ENCODE measurements at places on chromosomes 1 and 21. TPM values are rescaled to one million over a fixed set of nuclear protein-coding genes. Genes with fewer than 3 reads are reported as not detected.
A peak's percentile ranks its signal among the peaks of the same experiment; 100 is the strongest.

DNA sequence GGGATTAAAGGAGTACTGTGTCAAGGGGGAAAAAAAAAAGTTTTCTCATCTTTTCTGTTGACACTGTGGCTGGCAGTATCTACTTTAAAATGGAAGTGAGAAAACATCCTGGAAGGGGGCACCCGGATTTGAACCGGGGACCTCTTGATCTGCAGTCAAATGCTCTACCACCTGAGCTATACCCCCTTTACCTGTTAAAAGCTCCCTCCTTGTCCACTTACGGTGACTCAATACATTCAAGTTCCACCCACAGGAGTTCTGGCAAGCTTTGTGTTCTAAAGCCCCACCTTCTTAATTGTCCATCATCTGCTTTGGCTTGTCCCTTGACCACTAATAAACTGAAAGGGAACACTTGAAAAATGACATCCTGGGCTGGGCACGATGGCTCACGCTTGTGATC lies 68.2 kb downstream of the FNBP1L start:
- peaks cover 6% of the 10 kb centered on the region for H3K4me1 ChIP-seq
- no peak overlapping the region for H3K27ac ChIP-seq
- no peak overlapping the region for H3K4me3 ChIP-seq
- no peaks in the 10 kb centered on the region for H3K27me3 ChIP-seq

- H3K36me3 ChIP-seq: no peaks in the 10 kb centered on the region
- peaks cover 32% of the 10 kb centered on the region for H3K27me3 ChIP-seq
- H3K4me3 ChIP-seq: peak overlapping the region; percentile 73
- no peak overlapping the region for H3K27ac ChIP-seq
- DNase-seq: no peak
These were observed 175.1 kb downstream of the CAMTA1 start for GRCh38 chr1:6960291-6960811.

- H3K4me1 ChIP-seq: no peaks in the 10 kb centered on the region
- H3K27me3 ChIP-seq: no peaks in the 10 kb centered on the region
- no peak overlapping the region for H3K4me3 ChIP-seq
- no peak overlapping the region for H3K27ac ChIP-seq
These were observed 83.4 kb downstream of the ATF6 start for GRCh38 chr1:161849518-161849917.

DNA sequence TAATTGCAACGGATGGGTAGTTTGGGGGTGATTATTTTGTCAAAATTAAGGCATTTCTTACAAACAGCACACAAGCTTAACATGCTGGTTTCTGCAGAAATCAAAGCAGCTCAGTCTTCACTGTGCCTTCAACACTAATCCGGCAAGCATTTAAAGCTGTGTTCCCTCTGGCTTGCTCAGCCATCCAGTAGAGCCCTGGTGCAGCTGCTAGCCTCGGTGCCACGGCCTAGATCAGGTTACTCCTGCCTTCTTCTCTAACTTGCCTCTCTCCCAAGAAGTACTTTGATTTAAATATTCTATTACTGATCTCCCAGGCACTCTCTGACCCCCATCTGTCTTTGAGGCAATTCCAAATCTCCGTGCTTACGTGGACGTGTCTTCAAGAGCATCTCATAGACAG lies 85.6 kb downstream of the GREM2 start:
- no peak for DNase-seq
- H3K27ac ChIP-seq: peak overlapping the region; percentile 8
- peaks cover 31% of the 10 kb centered on the region for H3K4me1 ChIP-seq

DNA sequence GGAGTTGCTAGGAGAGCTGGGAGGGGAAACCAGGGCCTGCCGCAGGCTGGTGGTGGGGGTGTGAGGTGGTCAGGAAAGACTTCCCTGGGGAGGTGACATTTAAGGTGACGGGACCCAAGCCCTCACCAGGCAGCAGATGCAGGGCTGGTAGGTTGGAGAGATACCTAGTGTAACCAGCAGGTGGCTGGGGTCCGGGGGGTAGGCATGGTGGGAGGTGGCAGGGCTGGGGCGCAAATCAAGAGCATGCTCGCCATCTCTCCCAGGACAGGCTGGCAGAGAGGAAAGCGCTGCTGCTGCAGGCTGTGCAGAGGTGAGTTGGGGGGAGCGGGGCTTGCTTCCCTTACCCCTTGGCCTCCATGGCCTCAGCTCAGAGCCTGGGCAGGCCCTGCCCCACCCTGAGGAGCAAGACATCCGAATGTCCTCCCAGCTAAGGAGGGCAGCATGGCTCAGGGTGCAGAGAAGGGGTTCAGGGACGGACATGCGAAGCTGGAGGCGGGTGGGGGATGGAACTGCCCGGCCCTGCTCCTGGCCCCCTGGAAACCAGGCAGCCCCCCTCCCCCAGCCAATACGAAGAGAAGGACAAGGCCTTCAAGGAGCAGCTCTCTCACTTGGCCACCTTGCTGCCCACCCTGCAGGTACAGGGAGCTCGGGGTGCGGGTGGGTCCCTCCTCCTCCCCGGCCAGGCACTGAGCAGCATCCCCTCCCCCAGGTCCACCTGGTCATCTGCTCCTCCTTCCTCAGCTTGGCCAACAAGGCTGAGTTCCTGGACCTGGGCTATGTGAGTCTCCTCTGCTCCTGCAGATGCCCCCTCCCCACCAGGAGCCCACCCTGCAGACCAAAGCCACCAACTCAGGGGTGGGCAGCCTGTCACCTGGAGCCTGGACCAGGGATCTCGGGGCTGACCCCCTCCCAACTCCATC lies 4.0 kb downstream of the RNF207 start:
- DNase-seq: no peak
- H3K4me3 ChIP-seq: peak overlapping the region; percentile 65
- peaks cover 3% of the 10 kb centered on the region for H3K27me3 ChIP-seq
- no peaks in the 10 kb centered on the region for H3K4me1 ChIP-seq

DNA sequence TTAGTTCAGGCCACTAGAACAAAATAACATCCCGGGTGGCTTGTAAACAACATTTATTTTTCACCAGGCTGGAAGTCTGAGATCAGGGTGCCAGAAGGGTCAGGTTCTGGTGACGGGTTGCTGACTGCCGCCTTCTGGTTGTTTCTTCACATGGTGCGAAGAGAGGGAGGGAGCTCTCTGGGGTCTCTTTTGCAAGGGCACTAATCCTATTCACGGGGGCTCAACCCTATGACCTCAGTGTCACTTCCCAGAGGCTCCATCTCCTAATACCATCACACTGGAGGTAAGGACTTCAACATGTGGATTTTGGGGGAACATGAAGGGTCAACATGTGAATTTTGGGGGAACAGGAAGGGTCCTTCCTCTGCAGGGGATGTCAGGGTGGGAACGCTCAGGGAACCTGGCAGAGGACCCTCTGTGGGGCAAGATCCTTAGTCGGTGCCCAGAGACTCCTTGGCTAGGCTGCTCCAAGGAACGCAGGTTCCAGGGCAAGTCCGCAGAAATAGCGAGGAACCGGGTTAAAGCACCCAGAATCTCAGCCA lies 8.7 kb upstream of the C2CD2 start:
- no peaks in the 10 kb centered on the region for H3K27me3 ChIP-seq
- no peak overlapping the region for H3K27ac ChIP-seq
- H3K36me3 ChIP-seq: no peaks in the 10 kb centered on the region

DNA sequence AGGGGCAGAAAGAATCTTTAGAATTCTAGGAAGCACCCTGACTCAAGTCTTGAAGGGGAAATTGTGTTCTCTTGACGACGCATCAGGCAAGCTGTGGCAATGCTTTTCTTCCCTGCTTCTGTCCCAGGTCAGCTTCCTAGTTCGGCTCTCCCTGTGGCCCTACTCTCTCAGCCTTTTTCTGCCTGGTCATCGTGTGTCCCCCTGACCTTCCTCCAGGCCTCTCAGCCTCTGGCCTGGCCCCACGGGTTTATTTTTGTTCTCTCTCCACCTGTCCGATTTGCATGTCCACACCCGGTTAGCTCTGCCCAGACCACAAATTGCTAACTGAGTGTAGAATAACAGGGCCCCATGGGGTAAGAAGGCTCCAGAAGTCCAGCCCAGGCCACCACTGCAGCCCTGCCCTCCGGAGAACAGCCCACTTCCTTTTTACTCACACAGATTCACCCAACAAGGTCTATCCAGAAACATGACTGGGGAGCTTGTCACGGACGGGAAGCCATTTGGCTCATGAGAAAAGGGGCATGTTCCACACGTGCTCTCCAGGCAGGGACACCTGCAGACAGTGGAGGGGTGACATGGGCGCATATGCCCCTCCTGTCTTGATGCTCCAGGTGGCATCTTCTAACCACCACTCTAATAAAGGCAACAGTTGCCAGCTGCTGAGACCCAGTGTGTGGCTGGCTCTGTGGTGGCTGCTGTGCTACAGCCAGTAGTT lies 9.8 kb downstream of the KCNN3 start:
- no peak overlapping the region for H3K27ac ChIP-seq
- H3K4me3 ChIP-seq: no peak overlapping the region
- no peak for DNase-seq
- peaks cover 22% of the 10 kb centered on the region for H3K27me3 ChIP-seq

DNA sequence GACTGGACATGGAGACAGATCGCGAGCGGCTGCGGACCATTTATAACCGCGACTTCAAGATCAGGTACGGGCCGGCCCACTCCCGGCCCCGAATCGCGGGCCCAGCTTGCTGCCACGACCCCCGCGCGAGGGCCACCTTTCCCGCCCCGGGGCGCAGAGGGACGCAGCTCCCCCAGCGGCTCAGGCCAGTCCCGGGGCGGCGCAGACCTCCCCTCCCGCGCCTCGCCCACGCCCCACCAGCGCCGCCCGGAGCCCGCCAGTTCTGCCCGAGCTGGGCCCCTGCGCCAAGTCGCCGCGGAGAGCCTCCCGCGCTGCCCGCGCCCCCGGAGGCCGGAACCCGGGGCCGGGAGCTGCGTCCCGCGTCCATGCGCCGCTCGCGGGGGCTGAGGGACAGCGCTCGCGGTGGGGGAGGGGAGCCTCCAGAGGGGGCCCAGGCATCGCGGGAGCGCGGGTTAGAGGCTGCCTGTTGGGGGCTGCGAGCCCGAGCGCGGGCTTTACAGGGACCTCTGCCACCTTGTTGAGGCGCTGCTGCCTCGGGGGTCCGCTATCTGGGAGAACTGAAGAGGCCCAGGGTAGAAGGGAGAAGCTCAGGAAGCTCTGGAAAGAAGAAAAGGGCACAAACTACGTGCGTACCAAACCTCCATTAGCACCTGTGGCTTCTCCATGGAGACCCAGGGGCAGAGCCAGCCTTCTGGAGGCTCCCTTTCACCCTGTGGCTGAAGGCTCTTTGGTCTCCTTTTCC lies 698 bp downstream of the MOV10 start:
- H3K27ac ChIP-seq: peak overlapping the region; percentile 94
- peak; percentile 80 for DNase-seq
- peaks cover 42% of the 10 kb centered on the region for H3K36me3 ChIP-seq
- H3K27me3 ChIP-seq: no peaks in the 10 kb centered on the region
- H3K4me3 ChIP-seq: peak overlapping the region; percentile 97

- no peak overlapping the region for H3K27ac ChIP-seq
- H3K27me3 ChIP-seq: no peaks in the 10 kb centered on the region
- no peaks in the 10 kb centered on the region for H3K36me3 ChIP-seq
These were observed 38.9 kb upstream of the MRPS6 start for GRCh38 chr21:34034369-34035014.

DNA sequence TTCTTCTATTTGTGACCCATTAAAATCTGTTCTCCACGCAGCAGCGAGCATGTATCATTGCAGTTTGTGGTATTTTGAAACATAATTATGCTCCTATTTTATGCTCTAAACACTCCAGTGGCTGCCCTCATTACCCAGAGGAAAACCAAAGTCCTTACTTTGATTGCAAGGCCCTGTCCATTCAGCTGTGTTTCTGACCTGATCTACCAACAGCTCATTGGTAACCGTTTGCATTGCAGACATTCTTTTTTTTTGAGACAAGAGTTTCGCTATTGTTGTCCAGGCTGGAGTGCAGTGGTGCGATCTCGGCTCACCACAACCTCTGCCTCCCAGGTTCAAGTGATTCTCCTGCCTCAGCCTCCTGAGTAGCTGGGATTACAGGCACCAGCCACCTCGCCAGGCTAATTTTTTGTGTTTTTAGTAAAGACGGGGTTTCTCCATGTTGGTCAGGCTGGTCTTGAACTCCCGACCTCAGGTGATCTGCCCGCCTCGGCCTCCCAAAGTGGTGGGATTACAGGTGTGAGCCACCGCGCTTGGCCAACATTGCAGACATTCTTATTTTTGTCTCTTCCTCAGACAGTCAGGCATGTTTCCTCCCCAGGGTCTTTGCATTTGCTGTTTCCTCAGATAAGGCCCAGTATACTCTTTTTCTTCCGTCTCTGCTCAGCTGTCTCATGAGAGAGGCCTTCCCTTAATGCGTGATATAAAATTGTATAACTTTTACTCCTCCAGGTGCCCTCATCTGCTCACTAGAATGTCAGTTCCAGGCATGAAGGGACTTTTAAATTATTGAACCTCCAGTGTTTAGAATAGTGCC lies 32.5 kb downstream of the THRAP3 start:
- H3K4me1 ChIP-seq: peaks cover 48% of the 10 kb centered on the region
- H3K27me3 ChIP-seq: no peaks in the 10 kb centered on the region
- no peak for DNase-seq

- H3K27me3 ChIP-seq: no peaks in the 10 kb centered on the region
- DNase-seq: no peak
- H3K4me3 ChIP-seq: no peak overlapping the region
These were observed 448.5 kb downstream of the NUF2 start for GRCh38 chr1:163770265-163770664.

DNA sequence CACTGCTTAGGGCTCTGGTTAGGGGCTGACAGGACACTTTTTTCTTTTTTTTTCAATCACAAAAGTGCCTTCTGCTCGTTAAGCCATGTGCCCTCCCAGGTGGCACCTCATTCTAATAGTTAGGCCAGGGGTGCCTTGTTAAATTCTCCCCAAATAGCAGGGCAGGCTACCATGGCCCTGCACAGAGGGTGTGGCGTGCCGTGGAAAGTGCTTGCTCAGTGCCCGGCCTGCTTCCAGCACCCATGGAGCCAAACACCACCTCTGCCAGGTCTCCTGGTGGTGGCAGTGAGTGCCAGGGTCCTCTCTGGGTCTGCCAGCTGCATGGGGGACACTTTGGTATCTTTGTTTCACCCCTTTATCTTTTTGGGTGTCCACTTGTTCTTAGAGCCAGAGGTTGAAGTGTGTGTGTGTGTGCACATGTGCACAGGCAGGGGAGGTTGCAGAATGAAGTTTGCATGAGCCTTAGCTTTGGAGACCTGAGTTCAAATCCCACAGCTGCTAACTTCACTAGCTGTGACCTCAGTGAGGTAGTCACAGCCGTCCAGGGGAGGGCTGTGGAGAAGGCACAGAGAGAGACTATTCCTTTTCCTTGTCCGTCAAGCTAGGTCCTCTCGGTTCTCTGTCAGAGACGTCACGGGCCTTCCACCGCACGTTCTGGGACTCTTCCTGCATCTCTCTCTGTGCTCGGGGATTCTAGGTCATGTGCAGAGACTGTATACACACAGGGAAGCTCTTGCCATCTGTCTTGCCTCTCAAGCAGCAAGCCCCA lies 39.9 kb upstream of the CSF3R start:
- H3K27ac ChIP-seq: no peak overlapping the region
- no peaks in the 10 kb centered on the region for H3K36me3 ChIP-seq
- peak; percentile 53 for DNase-seq
- H3K27me3 ChIP-seq: peaks cover 6% of the 10 kb centered on the region

Gene KRTAP12-2
- not detected for total RNA-seq

Gene KCNJ10
- total RNA-seq: not detected

Gene TNFRSF25
- 29.4 TPM for total RNA-seq

Gene VASH2
- 3.5 TPM for total RNA-seq

Gene MNDA
- total RNA-seq: not detected

Gene HOOK1
- 21.2 TPM for total RNA-seq

Gene KRTAP21-2
- total RNA-seq: not detected

Gene KIF26B
- 6.1 TPM for total RNA-seq
